ENCODE measurements at places on chromosomes 3 and 15.

GRCh38 chr15:86645925-86646500 is 566.3 kb downstream of the AGBL1 start:
- DNase-seq, result no peak

GRCh38 chr15:85607842-85608241 is 186.9 kb downstream of the KLHL25 start:
- peak; percentile 75 for DNase-seq

DNA sequence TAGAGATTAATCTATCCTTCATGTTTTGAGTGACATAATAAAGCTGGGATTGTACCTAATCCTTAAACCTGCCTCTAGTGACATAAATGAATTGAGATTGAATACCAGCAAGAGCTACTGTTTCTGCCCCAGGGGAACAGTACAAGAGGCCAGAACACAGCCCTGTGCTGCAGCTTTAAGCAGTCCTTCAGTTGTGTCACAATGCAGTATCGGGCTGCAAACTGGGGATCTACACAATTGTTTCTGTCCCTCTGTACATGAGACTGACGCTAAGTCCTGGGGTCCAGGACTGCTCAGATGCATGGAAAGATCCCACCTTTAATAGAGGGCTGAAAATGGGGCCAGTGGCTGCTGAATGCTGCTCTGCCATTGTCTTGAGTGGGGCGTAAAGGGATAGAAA is 87.5 kb downstream of the MINAR1 start:
- DNase-seq, result no peak

GRCh38 chr3:56694867-56695683 is 12.0 kb upstream of the TASOR start:
- DNase-seq, result no peak

- DNase-seq, result no peak
These were observed 150.9 kb downstream of the LRRC28 start for GRCh38 chr15:99402014-99402729.

DNA sequence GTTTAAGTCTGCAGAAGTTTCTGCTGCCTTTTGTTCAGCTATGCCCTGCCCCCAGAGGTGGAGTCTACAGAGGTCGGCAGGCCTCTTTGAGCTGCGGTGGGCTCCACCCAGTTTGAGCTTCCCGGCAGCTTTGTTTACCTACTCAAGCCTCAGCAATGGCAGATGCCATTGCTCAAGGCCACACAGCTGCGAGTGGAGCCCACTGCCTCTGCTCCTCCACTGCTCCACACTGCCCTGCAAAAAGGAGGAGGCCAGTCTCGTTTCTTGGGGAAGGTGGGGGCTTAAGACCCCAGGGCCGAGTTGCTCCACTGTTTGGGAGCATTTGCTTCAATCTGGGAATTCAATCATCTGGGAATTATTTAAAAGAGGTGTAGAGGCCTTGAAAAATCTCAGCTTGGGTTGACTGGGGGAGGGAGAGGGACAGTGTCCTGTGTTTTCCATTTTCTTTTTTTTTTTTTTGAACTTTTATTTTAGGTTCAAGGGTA is 144.6 kb upstream of the MEF2A start:
- DNase-seq, result no peak

DNA sequence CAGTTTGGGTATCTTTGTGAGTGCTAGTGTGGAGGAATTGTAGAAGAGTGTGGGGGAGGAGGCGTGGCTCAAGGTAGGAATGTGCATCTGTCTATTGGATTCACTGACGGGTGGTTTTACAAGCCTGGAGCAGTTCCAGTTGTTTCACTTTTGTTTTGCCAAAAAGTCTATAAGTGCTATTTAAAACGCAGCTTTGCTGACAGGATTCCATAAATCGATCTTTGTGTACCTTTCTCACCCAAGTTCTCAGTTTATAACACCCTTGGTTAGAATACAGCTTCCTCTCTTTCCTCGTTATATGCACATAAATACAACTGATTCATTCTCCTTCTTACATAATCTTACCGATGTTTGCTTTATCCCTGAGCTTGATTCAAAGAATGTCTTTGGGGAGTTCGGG is 123.2 kb upstream of the UBE2E2 start:
- no peak for DNase-seq

DNA sequence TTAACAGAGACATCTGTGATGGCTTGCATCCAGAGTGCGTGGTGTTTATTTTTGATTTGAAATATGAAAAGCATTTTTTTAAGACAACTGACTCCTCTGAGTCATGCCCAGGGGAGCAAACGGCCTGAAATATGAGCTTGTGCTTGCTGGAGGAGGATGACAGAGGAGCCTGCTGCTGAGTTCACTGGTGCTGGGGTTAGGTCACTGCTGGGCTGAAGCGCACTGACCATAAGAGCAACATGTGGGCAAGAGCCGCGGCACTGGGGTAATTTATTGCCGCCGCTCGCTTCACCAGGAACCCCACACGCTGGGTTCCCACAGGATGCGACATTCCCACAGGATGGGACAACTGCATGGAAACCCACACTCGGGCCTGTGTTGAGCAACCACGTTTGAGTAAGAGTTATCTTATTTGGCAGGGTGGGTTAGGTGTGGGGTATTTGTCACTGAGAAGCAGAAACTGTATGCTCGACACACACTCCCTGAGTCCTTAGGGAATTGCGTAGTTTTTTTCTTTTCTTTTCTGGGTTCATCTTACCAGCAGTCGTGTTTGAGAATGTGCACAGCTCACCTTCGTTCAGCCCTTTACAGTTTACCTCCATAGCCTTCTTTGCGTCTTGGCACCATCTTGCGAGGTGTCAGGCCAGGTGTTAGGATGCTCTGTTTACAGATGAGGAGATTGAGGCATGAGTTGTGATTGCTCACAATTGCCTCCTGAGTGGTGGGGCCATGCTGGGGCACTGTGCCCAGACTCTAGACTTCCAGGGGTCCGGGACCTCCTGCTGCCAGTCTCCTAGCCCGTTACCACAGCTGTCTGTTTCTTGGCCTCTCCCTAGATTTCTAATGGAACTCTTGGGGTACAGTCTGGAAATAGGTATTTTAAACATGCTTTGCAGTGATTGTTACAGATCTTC is 60.4 kb downstream of the SMAD3 start:
- DNase-seq, result peak; percentile 99

- DNase-seq, result no peak
These were observed 17.9 kb upstream of the RPP14 start for GRCh38 chr3:58288011-58288728.

GRCh38 chr3:39126532-39127071 is 19.1 kb downstream of the TTC21A start:
- no peak for DNase-seq

- no peak for DNase-seq
These were observed 527 bp downstream of the B2M start for GRCh38 chr15:44711743-44712345.

GRCh38 chr3:33791477-33792166 is 6.8 kb upstream of the PDCD6IP start:
- DNase-seq, result no peak

DNA sequence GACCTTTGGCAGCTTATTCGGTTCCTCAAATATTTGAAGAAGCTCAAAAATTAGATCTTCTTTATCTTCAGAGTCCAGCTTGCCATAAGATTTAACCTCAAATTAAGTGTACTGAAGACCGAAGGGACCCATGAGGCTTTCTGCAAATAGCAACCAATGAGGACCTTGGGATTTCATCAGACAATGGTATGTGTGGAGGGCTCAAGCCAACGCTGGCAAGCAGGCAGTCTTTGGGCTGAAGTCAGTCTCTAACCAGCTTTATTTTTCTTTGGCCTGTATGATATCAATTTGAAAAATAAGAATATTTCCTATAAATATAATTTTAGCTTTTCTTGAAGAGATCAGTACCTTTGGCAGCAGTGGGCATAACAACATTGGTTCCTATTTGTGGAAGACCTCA is 692.7 kb downstream of the MCTP2 start:
- DNase-seq, result no peak

DNA sequence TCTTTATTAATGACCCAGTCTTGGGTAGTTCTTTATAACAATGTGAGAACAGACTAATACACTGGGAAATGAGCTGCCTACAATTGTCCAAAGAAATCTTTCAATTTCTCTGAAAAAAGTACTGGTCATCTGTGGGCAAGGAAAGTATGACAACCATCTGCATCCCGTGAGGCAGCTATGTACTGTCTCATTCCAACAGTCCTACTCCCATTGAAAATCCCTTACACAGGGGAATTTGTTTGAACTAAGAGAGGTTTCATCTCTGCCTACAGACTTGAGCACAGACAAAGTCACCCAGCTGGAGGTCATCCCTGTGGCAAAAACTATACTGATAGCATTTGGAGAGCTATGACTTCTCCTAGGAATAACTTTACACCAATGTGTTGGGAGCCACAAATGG is 27.1 kb downstream of the SHC4 start:
- peak; percentile 61 for DNase-seq

DNA sequence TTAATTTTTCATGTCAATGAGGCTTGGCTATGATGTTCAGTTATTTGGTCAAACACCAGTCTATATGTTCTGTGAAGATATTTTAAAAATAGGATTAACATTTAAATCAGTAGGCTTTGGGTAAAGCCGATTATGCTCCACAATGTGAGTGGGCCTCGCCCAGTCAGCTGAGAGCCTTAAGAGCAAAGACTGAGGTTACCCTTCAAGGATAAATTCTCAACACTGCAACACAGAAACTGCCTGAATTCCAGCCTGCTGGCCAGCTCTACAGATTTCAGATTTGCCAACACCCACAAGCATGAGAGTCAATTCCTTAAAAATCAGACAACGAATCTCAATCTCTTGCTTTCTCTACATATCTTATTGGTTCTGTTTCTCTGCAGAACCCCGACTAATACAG is 188.3 kb downstream of the PLCH1 start:
- DNase-seq, result no peak

GRCh38 chr3:71695000-71695482 is 30.2 kb downstream of the EIF4E3 start:
- DNase-seq, result no peak

DNA sequence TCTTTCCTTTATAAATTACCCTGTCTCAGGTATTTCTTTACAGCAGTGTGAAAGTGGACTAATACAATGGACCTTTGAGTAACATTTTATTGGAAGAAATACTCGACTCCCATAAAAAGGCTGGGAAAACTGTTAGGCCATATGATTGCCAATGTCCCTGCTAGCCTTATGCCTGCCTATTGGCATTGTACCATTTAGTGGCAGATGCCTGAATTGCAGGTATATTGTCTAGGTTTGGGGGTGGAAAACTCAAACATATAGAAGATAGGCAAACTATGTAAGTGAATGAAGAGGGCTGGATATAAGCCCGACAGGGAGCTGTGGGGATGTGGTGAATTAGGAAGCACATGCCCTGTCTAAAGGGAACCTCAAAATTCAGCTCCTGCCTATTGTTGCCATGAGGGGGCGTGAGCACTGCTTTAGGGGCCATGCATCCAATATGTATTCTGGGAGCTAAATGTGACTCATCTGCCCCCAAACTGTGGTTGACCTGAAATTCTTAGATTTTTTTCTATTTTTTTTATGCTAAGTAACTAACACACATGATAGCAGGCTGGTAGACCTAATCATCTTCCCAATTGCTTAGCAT is 65.2 kb upstream of the TRA2B start:
- no peak for DNase-seq

- DNase-seq, result no peak
These were observed 148.8 kb downstream of the KCNMB2 start for GRCh38 chr3:178684881-178685590.

- no peak for DNase-seq
These were observed 44.6 kb downstream of the ERC2 start for GRCh38 chr3:56423661-56424099.

- DNase-seq, result no peak
These were observed 206.0 kb downstream of the THRB start for GRCh38 chr3:24288496-24289236.

GRCh38 chr3:125317761-125318160 is 57.4 kb downstream of the ZNF148 start:
- no peak for DNase-seq

- DNase-seq, result no peak
These were observed 428.8 kb downstream of the PYDC2 start for GRCh38 chr3:191889756-191890155.

- DNase-seq, result no peak
These were observed 419.2 kb downstream of the ZNF385D start for GRCh38 chr3:21331857-21332256.

DNA sequence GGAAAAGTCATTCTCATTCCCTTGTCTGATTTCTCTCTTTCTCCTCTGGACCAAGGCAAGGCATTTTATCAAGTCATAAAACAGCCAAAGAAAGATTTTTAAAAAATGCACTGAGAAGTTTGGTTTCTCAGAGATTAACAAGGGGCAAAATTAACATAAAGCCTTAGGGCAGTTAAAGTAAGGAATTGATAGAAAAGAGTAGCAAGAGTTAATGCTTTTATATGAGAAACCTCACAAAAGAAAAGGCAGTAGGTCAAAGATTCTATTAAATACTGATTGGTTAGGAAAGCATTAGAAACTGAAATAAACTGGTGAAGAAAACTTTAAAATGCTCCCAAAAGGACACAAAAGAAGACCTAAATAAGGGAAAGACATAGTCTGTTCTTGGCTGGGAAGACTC is 121.0 kb upstream of the PRTG start:
- no peak for DNase-seq

GRCh38 chr3:72950372-72950771 is 46.2 kb upstream of the PPP4R2 start:
- no peak for DNase-seq

DNA sequence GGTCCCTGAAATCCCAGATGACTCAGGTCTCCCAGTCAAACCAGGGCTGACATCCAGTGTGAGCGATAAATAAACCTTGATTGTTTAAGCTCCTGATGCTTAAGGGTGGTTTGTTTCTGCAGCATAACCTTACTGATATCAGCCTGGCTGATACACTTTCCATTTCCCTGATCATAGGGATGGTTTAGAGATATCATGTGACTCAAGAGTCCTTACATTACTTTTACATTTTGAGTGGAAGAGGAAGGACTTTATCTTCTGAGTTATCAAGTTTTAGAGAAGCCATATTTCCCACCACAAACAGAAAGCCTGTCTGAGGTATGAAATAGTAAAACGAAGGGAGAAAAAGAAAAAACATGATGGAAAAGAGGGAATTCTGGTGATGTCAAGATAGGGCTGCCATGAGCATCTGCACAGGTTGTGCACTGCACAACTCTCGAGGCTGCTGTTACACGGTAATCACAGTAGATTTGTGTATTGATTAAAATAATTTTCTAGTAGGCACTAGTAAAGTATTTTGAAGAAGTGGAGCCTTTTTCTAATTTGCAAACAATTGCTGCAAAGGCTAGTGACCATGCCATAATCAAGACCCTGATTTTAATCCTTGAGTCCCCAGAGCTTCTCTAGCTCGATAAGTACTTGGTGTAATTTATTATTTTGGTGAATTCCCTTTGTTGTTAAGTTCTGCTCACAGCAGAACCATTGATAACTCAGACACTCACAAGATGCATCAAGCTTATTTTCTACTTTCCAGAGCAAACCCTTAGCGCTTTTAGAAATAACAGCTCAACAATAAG is 34.1 kb upstream of the FBLN2 start:
- no peak for DNase-seq

DNA sequence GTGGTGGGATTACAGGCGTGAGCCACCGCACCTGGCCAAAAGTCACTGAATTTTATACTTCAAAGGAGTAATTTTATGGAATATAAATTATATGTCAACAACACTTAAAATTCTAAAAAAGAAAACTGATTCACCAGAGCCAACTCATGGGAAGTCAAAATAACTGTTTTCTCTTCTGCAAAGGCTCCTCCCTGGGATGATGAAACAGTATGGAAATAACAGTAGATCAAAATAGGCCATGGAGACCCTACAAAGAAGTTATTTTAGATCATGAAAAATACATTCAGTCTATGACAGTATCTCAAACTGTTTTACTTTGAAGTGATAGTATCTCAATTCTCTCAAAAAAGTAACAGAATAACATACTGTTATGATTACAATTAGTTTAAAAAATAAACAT is 102.7 kb downstream of the IGSF11 start:
- no peak for DNase-seq

Measured in GM04504 (cell line).